Activated CD4-positive, alpha-beta T cell treated with anti-CD3 and anti-CD28 coated beads for 24 hours (primary cell): ENCODE measurements at places on chromosomes 16 and 17.

DNA sequence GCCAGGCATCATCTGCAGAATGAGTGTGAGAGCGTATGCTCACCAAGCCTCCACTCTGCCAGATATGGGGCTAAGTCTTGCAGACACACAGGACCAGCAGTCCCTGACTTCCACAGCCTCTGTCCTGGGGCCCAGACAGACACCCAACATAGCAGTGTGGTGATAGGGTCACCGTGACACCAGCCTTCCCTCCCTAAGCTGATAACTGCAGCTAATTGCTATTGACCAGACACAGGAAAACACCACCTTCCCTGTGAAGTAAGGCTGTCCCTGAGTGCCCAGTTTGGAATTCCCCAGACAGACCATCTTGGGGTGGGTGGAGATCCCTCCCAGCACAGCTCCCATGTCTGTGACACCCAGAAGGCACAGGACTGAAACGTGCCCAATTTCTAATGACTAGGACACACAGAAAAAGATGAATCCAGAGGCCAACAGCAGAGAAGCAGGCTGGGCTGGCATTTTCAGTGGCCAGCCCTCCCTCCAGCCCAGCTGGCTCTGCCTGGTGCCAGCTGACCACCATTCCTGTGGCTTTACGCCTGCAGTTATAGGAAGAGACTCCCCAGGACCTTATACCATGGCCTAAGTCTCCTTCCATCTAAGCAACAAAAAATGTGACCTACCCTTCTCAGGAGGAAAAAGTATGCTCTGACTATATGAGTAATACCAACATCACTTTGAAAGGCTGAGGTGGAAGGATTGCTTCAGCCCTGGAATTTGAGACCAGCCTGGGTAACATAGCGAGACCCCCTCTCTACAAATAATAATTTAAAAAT, 30.3 kb downstream of the ATPAF2 start:
- DNase-seq, result no peak

DNA sequence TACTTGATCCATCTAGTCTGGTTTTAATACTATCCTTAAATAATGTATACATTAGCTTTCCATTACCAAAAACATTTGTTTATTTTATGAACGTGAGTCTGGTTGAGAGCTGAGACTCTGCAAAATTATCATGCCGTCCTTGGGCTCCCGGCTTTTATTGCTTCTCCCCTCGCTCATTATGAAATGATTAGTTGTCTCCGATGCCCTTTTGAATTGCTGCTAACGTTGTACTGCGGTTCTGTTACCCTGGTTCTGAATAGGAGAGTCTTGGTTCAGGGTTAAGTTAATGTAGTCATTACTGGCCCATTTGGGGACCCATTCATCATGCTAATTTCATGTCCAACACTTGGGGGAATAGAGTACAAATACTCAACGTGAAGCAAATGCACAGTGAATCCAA, 12.8 kb downstream of the XYLT1 start:
- DNase-seq, result no peak

DNA sequence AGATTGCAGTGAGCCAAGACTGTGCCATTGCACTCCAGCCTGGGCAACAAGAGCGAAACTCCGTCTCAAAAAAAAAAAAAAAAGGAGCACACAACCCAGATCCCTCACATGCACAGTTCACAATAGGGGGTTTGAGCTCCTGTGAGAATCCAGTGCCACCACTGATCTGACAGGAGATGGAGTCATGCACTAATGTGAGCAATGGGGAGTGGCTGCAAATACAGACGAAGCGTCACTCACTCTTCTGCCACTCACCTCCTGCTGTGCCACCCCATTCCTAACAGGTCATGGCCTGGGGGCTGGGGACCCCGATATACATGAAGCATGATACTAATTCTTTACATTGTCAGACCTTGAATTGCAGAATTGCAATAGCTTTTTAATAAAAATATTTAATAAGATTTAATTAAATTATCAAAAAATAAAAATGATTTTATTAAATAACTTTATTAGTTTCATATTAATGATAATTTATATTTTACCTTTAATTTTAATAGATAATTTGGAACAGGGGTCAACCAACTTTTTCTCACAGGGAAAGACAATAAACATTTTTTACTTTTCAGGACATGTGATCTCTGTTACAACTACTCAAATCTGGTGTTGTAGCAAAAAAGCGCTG, 171.4 kb downstream of the COPRS start:
- DNase-seq, result no peak

DNA sequence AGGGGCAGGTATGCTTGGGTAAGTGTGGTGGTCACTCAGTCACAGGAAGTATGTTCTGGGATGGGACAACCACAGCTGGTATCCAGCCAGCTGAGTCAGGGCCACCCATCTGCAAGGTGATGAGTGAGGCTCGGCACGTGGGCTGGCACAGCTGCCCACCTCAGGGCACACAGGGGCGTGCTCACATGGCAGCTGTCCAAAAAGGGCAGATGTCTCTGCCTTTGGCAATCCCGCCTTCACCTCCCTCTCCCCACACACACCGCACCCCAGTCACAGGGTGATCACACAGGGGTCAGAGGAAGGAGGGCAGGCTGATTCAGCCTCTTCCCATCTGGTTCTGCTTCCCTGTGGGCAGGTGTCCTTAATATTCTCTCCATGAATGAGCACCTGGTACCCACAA, 85.9 kb upstream of the TOB1 start:
- DNase-seq, result no peak

DNA sequence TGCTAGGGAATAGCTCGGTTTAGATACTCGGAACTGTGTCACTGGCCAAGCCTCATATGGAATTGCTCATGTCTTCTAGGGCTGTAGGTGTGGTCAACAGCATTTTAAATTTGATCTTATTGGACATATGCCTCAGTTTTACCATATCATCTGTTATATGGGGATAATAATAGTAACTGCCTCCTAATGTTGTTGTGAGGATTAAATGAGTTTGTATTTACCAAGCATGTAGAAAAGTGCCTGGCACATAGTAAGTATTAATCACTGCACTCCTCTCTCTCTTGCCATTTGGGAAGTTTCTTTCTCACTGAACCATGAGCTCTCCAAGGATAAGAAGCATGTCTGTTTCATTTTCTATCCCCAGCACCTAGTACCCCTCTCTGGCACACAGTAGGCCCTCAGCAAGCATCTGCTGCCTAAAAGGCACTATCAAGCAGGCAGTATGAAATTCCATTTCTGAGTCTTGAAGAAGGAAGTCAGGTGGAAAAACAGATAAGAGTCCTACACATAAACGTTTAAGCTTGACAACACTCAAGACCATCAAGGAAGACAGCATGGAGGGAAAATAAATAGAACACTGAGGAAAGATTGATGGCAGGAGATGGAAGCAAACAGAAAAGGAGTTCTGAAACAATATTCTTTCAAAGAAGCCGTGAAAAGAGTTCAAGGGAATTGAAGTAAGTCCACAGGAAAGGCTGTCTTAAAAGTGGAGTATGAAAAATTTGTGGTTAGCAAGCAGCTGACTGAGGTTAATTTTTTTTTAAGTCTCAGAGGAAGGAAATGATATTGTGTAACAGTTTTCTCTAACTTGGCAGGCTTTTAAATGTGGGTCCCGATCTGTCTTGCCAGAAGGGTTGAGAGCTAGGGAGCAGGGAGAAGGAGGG, 2.2 kb upstream of the ATP6V0A1 start:
- DNase-seq, result no peak

GRCh38 chr17:66540131-66540781, 237.8 kb downstream of the PRKCA start:
- DNase-seq, result no peak

DNA sequence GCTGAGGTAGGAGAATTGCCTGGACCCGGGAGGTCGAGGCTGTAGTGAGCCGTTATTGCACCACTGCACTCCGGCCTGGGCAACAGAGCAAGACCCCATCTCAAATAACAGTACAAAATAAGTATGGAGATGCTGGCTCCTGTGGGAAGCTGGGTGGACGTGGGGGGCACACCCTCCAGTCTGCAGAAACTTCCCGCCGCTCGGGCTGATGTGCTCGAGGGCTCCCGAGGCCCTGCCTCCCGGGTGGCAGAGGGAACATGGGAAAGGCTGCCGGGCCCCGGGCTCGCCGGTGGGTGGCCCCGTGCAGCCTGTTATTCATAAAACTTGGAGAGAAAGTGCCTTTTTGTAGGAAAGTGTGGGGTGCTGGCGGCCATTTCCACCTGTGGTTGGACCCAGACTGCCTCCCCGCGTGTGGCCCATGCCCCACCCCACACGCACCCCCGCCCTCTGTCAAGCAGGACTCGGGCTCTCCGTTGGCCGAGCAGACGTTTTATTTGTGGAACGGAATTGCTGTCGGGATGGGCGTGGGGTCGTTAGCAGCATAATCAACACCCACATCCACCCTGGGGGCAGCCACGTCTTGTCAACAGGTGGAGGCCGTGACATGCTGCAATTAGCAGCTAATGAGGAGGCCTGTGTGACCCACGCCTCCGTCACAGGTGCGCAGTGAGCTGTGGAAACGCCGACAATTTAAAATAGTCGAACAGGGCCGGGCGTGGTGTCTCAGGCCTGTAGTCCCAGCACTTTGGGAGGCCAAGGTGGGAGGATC, 7.4 kb upstream of the CIAO3 start:
- DNase-seq, result no peak

- no peak for DNase-seq
These were observed 58.1 kb downstream of the ZFHX3 start for GRCh38 chr16:72989579-72990551.

GRCh38 chr16:18958621-18959029, 25.1 kb upstream of the TMC7 start:
- DNase-seq, result no peak
